NCI-H2171 treated with DMSO at 0.1 percent for 48 hours (cell line): ENCODE measurements at places on chromosomes 3 and 15.

DNA sequence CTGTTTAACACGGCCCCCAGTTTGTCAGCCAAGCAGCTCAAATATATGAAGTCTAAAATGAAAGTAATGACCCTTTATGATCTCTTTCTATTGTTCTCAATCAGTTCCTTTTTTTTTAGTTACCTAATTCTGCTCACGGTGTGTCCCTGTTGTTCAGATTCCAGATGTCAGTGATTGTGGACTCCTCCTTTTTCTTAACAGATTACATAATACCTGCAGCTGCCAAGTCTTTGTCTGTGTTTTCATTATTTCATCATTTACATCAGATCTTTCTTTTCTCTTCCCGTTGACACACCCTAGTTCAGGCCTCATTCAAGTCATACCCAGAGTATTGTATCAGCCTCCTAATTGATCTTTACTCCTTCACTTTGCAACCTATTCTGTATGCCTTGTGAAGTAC lies 56.1 kb upstream of the SKIL start:
- DNase-seq, result peak; percentile 79

DNA sequence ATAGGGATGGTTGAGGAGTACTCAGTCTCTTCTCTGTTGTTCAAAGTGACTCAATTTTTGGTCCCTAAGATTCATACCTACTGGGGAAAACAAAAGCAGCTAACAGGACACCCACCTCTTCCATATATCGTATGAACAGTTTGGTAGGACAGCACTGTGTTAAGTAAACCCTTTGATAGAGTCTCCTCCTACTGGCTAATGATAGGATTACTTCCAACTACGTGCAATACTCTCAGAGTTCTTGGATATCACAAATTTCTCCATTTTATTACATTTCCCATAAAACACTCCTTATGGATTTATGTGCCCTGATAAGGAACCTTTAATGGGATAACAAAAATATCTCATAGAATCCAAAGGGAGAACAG lies 200.2 kb upstream of the GOLGA6L4 start:
- DNase-seq, result no peak

DNA sequence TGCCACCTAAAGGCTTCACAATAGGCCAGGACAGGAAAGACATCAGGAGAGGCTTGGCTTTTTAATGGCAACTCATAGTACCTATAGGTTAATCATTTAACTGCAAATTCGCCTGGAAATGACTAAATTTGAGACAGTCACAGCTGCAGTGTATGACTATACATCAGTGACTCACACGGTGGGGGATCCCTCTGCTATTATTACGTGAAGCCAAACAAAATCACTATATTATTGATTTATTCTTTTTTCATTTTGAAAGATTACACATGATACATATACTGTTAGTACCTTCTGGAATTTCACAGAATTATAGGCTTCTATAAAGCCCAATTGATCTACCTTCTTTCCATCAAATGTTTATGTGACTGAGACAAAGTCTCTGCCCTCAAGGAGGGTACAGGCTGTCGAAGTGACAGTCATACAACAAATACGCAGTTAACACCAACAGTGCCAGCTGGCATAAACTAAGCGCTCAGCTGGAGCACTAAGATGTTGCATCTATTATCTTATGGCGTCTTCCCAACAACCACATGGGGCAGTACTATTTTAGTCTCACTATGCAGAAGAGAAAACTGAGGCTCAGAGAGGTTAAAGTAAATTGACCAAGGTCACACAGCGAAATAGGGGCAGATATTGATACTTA lies 82.0 kb upstream of the LMOD3 start:
- DNase-seq, result peak; percentile 2

DNA sequence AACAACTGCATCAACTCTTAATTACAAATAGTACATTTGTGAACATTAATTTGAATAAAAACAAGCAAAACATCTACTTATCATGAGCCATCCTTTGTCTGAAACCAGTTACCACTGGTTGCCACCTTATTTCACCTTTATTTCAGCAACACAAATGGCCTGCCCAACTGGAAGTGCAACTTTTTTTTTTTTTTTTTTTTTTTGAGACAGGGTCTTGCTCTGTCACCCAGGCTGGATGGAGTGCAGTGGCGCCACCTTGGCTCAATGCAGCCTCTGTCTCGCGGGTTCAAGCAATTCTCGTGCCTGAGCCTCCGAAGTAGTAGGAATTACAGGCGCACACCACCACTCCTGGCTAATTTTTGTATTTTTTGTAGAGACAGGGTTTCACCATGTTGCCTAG lies 13.1 kb downstream of the WDR82 start:
- DNase-seq, result no peak

DNA sequence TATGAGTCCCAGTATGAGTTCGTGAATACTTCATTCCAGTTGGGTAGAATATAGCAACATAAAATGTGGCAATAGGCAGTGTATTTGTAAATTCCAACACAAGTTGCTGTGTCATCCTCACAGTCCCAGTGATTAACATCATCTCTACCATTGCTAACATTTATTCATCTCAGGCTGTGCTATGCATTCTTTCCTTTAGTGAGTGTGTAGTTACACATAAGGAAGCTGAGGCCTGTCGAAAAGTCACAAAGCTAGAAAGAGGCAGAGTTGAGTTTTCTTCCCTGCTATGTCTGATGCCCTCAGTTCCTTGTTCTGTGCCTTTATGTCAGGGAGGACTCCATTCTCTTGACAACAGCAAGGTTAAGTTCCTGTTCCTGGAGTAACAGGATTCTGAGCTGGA lies 96.4 kb downstream of the FNDC3B start:
- no peak for DNase-seq

DNA sequence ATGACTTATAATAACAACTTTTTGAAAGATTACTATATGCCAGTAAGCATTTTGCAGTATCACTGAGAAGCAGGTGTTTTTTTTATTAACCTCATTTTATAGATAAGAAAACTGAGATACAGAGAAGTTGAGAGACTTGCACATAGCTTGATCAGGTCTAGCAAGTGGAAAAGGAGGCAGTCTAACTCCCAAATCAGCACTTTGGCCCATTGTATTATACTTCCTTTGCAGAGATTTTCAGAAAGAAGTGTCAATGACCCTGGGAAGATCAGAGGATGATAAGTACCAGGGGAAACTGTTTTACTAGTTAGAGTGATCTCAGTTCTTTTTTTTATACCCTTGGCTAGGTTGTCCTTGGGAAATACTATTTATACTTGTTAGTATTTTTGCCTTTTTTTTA lies 358.7 kb downstream of the SQOR start:
- no peak for DNase-seq

GRCh38 chr3:36380221-36381031 lies at the start of gene STAC:
Gene STAC (plus strand): TSS chr3:36380504. CDS start chr3:36380644, 140 bp downstream.
- peak; percentile 36 for DNase-seq

- peak; percentile 81 for DNase-seq
These were observed 17.9 kb downstream of the ARHGEF3 start for GRCh38 chr3:56783644-56784447.

DNA sequence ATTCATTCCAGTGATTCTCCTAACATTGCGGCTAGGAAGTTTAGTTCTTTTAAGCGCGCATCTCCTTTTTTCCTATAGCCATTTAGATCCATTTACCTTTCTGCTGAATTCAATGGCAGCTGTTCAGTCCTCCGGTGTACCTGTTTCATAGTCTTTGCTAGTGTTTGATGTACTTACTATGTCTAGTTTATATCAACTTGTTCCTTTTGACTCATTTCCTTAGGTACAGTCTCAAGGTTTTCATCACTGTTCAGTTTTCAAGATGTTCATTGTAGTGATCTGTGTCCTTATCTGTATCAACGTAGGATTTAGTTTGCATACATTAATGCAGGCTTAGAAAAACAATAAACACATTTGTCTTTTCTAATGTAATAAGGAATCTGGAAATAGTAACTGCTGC lies 59.0 kb upstream of the MBNL1 start:
- no peak for DNase-seq

DNA sequence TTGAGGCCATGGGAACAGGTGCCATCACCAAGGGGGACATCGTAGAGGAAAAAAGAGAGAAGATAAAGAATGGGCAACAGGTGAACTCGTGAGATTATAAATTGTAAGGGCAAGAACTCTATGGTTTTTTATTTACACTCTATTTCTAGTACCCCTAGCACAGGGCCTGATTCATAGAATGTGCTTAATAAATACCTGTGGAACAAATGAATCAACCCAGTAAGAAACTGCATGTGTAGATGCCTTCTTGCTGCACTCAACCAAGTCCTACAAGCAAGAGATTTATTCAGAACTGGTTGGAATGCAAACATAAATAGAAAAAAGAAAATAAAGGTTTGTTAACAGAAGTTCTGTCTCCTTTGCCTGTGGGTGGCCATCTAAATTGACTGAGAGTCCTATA lies 18.7 kb upstream of the KPNA1 start:
- DNase-seq, result no peak

DNA sequence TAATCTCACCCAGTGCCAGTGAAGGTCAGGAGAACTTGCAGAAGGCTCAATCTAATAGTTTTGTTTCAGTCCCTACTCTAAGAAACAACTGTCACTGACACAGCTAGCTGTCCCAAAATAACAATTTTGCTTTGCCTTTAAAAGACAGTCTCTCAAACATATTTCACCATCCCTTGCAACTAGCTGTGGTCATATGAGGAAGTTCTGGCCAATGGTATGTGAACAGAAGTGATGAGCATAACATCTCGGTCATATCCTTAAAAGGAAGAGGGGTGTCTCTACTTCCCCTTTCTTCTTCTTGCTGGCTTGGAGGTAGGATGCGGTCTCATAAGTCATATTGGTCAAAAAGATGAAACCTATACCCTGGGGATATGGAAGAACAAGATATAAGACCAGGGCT lies 198.1 kb downstream of the NEK10 start:
- no peak for DNase-seq

DNA sequence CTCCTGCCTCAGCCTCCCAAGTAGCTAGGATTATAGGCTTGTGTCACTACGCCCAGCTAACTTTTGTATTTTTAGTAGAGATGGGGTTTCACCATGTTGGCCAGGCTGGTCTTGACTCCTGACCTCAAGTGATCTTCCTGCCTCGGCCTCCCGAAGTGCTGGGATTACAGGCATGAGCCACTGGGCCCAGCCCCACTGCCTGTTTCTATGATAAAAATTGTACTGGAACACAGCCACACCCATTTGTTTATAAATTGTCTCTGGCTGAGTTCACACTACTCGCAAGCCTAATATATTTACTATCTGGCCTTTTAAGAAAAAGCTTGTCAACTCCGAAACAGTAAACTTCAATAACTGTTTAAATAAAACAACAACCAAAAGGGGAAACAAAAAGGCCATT lies 309.4 kb upstream of the WNT5A start:
- DNase-seq, result no peak

DNA sequence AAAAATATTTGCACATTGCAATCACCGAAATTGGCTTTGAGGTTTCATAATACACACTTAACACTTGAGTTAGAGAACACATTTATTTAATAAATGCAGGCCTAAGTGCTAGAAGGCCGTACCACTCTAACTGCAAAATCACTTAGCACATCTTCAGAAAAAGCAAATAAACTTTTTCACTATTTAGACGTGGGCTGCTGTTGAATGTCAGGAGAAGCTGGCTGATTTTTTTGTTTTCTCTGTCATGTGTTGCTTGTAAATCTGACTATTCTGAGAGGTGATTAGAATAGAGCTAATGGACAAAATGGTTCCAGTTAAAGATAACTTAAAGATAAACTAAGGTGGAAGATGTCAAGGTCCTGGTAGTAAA lies 265.1 kb downstream of the FOXP1 start:
- DNase-seq, result no peak

- DNase-seq, result no peak
These were observed 54.5 kb upstream of the FNDC3B start for GRCh38 chr3:171984883-171985282.

- DNase-seq, result no peak
These were observed 4.4 kb downstream of the RPSA start for GRCh38 chr3:39410893-39411292.

DNA sequence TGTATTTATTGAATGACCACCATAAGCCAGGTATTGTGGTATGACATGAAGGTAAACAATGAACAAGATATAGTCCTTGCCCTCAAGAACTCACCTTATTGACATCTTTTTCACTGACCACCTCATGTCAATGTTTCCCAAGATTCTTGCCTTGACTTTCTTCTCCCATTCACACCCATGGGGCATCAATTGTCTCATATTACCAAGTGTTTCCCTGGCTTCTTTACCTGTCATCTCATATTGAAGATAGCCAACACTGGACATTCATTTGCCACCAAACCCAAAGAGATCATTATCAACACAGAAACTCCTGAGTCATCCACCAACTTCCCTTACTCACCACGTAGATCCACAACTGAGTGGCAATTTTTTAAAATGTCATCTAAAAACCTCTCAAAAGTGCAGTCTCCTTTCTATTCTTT lies 2.2 kb downstream of the EFHB start:
- DNase-seq, result no peak

DNA sequence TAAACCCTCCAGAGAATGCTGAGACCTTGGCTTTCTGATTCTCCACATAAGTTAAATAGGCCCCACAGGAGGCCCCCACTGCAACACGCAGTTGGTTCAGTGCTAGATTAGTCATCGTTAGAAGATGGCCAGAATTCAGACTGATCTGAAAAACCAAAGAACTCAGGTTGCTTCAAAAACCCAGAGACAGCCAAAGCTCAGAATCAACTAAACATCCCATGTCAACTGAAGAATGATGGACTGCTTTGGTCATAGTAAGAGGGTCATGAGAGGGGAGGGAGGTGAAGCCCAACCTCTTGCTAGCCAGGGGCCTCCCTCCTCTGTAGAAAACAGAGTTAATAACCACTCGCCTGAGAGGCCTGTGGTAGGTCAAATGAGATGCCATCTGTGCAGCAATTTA lies 93.1 kb downstream of the AKAP13 start:
- no peak for DNase-seq

DNA sequence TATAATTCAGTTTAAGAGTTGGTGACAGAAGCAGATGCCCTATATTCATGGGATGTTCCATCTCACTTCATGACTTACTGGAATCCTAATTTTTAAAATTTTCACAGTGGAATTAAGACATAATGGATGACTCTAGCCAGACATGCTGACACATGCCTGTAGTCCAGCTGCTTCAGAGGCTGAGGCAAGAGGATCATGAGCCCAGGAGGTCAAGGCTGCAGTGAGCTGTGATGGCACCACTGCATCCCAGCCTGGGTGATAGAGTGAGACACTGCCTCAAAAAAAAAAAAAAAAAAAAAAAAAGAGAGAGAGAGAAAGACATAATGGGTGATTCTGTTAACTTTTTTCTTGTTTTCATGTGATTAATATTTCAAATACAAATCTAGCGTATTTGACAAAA lies 123.6 kb downstream of the KLHL25 start:
- DNase-seq, result no peak

- DNase-seq, result no peak
These were observed 47.9 kb downstream of the CORO2B start for GRCh38 chr15:68626739-68627138.

GRCh38 chr3:38618343-38618742 lies 31.1 kb downstream of the SCN5A start:
- no peak for DNase-seq

- peak; percentile 88 for DNase-seq
These were observed 16.6 kb downstream of the HAPLN3 start for GRCh38 chr15:88878720-88879184.

GRCh38 chr3:87987952-87988351 lies 70.9 kb downstream of the CGGBP1 start:
- no peak for DNase-seq
